ENCODE measurements at places on chromosomes 13 and 19.

- DNase-seq: peak; percentile 56
These were observed 1.1 kb downstream of the FOXO1 start for GRCh38 chr13:40665126-40666044.

- DNase-seq: no peak
These were observed 27.6 kb downstream of the DNAJC3 start for GRCh38 chr13:95704510-95704909.

DNA sequence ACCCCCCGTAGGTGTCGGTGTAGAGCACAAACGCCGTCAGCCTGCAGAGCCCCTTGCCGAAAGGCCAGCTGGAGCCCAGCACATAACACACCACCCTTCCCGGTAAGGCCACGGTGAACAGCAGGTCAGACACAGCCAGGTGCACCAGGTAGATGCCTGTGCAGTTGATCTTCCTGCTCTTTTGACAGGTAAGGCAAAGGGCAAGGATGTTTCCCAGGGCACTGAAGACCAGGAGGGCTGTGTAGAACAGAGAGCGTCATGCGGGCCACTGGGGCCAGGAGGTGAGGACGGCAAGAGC, 92.6 kb upstream of the TM9SF2 start:
- no peak for DNase-seq

DNA sequence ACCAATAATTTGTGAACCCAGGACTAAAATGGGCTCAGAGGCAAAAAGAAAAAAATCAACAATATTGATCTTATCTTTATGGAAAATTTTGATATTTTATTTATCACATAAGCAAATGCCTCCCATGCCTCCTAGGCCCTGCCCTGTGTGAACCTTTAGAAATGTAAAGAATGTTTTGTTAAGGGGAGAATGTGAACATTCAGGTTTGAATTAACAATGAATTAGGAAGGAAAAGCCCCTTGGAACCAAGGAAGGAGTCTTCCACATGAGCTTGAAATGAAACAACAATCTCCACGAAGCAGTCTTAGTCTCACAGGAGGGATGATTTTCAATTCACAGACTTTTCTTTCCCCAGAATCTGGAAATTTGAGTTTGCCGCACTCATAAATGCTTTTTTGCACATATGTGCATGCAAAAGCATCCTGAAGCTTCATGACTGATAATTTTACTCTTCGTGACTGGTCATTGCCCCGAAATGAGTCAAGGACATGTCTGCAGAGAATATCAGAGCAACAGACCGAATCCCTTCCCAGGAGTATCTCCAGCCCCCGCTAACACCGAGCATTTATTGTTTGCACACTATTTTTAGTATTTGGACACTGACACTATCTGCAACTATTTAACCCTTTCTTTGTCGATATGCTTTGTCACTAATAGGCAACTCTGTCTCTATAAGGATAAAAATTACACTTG, 135.2 kb downstream of the DCT start:
- DNase-seq: no peak

- no peak for DNase-seq
These were observed 647 bp upstream of the ELF1 start for GRCh38 chr13:41019578-41020347.

DNA sequence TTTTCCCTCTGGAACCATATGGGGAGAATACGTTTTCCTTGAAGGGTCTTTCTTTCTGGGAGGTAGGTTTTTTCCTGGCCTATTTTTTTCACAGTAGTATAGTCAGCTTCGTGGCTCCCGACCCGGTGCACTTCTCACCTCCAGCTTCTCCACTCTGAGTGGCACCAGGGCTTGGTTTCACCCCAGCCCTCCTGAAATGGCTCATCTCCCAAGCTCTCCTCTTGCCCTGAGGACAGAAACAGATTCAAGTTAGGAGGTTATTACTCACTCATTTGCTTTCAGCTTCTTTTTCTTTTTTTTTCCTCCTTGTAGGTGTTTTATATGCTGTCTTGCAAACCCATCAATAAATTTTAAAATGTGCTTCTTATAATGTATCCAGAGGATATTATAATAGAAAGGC, 199.3 kb downstream of the RFC3 start:
- DNase-seq: no peak

- no peak for DNase-seq
These were observed 191.4 kb downstream of the OLFM4 start for GRCh38 chr13:53220038-53220437.

DNA sequence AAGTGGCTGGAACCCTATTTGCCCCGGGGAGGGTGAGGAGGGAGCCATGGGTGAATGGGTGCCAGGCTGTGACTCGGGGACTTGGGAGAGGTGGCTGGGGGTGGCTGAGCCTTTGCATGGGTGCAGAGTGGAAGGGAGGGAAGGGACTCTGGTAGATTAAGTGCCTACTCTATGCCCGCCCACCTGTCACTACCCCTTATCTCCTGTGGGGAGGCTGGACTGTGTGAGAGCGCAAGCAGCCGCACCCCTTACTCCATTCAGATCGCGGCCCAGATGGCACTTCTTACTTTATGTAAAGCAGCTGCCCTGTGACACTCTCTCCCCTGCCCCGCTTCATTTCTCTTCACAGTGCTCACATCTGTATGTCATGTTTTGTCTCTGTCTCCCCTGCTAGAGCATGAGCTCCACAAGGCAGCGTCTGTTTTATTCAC, 2.9 kb downstream of the KASH5 start:
- no peak for DNase-seq

GRCh38 chr19:676007-676338, 219 bp upstream of the FSTL3 start:
- DNase-seq: no peak

GRCh38 chr19:2728783-2729387, 7.7 kb upstream of the DIRAS1 start:
- DNase-seq: no peak

GRCh38 chr13:54078271-54078870, 1049.8 kb downstream of the OLFM4 start:
- DNase-seq: no peak

DNA sequence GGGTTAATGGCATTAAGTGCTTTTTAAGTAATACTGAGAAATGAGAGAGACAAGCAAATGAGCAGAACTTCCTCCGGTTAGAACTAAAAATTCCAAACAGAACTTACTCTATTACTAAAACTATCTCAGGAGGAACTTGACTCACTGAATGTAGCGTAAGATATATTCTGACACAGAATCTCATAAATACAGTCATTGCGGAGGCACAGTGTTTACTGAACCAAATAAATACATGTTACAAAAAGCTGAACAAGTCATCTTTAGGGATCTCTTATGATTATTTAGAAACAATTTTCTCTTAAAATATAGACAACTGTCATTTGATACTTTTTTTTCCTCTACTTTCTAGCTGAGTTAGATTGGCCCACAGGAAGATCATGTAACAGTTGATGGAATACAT, 283.1 kb downstream of the KLF12 start:
- no peak for DNase-seq

- no peak for DNase-seq
These were observed 7.5 kb upstream of the CEBPA start for GRCh38 chr19:33309826-33310225.

DNA sequence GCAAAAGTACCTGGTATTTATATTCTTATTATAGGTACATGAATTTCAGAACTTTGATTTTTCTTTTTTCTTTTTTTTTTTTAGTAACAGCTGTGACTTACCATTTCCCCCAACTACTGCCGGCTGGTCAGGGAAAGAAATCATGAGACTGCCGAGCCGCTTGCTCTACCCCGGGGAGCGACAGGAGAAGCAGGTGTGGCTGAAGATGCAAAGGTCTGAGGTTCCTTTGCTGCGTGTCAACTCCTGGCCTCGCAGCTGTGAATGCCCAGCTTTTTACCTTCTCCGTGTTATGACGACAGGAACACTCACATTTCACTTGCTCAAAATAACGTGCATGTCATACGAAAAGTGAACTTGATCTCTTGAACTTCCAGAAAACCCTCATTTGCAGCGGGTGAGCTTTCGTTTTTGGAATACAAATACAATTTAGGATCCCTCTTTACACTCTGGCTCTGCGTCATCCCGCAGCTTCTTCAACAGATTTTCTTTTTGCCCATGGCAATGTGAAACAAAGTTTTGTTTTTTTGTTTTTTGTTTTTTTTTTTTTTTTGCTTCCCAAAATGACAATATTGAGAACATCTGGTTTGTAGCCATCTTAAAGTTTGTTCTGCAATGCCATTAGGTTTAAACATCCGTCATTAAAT, 117.9 kb downstream of the EFNB2 start:
- DNase-seq: peak; percentile 34

GRCh38 chr13:25920931-25921330, 130.9 kb downstream of the SHISA2 start:
- DNase-seq: no peak
